ENCODE measurements at places on chromosomes 7 and 10.
A peak's percentile ranks its signal among the peaks of the same experiment; 100 is the strongest.

GRCh38 chr7:1175967-1176851, 16.2 kb upstream of the ZFAND2A start:
- DNase-seq = peak; percentile 98

DNA sequence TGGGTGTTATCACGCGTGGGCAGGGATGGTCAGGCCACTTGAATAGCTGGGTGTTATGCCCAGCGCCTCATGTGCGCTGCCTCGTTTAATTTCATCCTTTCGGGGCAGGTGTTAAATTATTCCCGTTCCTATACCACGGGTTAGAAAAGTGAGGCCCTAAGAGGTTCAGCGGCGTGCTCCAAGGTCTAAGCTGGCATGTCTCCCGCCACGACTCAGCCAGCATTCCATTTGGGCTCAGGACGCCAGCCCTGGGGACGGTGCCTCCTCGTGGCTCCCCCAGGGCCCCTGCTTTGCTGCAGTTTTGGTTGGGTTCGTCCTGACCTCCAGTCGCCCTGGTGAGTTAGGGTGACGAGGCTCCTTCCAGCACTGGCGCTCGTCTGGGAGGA, 124.5 kb downstream of the TRRAP start:
- DNase-seq = no peak

- DNase-seq = no peak
These were observed 263.0 kb downstream of the GRID1 start for GRCh38 chr10:86103391-86104101.

- DNase-seq = no peak
These were observed 37.5 kb downstream of the HK1 start for GRCh38 chr10:69315610-69316312.

- DNase-seq = no peak
These were observed 33.4 kb upstream of the ABLIM1 start for GRCh38 chr10:114691442-114691941.

GRCh38 chr7:157674715-157675426, 338.1 kb downstream of the DNAJB6 start:
- no peak for DNase-seq

DNA sequence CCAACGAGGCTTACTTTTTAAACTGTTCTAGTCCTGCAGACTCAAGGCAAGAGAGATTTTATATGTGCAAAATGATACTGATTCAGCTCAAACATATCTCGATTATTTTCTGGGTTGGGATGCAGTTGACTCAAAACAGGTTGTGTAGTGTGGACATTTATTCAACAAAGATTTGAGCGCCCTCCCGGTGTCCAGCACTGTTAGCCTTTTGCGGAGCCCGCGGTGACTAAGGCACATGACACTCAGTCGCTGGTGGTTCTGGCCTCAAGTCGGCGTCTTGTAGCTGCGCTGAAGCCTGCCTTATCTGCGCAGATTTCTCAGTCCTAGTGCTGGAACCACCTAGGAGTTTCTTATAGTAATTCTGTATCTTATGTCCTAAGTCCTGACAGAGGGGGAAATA, 938 bp upstream of the CADPS2 start:
- DNase-seq = no peak

DNA sequence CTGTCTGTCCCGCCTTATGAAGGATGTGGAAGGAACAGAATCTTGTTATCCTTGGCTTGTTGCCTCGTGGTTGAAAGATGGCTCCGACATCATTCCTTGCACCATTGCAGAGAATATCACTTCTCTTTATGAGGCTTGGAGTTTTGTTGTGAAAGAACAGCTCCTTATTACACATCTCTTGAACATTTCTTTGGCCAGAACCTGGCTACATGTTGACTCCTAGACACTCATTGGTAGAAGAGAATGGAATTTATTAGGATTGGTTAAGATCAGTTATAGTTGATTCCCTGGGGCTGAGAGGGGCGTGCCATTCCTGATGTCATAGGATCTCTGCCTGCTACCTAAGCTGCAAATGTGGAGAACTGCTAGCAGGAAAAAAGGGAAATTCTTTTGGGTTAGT, 180.5 kb upstream of the CTBP2 start:
- DNase-seq = no peak

DNA sequence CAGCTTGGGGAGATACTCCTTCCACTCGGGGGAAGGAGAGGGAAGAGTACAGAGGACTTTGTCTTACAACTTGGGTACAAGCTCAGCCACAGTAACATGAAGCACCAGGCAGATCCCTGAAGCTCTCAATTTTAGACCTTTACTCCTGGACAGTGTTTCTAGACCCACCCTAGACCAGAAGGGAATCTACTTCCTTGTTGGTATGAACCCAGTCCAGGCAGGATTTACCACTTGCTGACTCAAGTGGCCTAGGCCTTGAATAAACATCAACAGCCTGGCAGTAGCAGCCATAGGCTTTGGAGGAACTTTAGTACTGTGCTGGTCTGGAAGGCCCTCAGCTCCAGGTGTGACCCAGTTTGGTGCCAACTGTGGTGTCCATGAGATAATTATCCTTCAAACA, 173.1 kb downstream of the ADRA2A start:
- no peak for DNase-seq

- no peak for DNase-seq
These were observed 189.7 kb downstream of the PTPRN2 start for GRCh38 chr7:158397885-158398284.

GRCh38 chr7:77327932-77328628, 88.1 kb downstream of the GSAP start:
- no peak for DNase-seq

DNA sequence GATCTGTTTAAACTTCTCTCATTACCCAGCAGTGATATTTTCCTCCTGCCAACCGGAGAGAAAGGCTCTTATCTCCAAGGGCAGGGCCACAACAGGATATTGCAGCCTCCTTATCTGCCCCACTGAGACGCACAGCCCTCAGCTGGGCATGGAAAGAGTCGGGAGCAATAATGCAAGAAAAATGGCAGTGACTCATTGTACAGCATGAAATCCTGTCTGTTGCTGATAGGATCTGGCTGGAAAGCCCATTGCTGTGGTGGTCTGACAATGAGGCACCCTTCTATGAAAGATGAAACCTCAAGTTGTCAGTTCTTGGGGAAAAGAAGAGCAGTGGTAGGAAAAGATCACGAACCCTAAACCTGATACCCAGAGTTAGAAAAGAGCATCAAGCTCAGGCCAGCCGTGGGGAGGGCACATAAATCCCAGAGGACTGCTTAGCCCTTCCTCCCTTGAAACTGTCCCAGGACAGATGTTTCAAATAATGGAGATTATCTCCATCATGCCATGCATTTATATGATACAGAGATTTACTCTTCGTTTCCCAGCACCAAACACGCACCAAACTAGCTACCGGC, 47.0 kb upstream of the FIGNL1 start:
- no peak for DNase-seq
